ENCODE measurements at places on chromosomes 16 and 17. TPM values are rescaled to one million over a fixed set of nuclear protein-coding genes. Genes with fewer than 3 reads are reported as not detected.

Gene PFAS
- 110 TPM for total RNA-seq

DNA sequence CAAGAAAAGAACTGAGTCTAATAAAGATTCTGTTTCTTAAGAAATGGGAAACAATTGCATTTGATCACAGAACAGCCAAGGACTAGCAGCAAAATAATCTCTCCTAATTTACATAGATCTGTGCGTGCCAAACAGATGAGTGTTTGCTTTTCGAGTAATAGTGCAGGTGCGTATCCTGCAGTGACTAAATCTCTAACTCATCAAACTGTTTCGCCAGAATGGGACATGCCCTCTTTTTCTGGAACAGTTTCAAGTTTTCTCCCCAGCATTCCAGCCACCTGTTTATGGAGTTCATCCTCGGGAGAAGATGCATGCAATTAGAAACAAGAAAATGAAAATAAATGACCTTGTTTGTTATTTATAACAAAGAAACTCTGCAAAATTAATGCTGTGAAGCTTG lies 5.7 kb upstream of the TOX3 start:
- H3K4me3 ChIP-seq: no peak overlapping the region
- no peak for DNase-seq
- H3K4me1 ChIP-seq: no peaks in the 10 kb centered on the region
- no peaks in the 10 kb centered on the region for H3K36me3 ChIP-seq

DNA sequence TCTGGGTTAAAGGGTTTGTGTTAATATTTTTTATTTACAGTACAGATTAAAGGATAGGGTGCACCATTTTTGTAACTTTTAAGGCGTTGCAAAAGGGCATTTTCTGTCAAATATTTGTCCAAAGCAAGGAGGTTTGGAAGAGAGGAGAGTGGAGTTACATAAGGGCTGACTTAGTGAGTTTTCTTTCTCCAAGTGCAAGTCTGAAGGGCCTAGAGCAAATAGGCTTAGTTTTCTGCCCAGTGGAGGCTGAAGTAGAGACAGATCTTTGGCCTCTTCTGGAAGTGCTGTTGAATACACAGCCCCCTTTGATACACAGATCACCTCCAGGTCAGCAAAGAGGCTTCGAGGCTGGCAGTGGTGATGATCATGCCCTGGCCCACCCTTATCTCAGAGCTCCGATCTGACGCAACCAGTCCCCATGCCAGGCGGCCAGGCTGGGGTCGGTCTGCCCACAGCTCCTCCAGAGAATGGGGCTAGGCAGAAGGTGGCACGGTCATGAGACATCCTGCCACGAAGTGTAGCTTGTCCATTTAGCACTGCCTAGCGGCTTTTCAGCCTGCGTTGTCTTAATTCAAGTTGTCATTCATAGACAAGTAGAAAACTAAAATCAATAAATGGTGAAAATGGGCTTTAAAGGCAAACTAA lies 79.5 kb upstream of the IRX3 start:
- H3K27ac ChIP-seq: no peak overlapping the region
- peaks cover 1% of the 10 kb centered on the region for H3K36me3 ChIP-seq
- no peak overlapping the region for H3K4me3 ChIP-seq

Gene YBX2
- 0.45 TPM for total RNA-seq

DNA sequence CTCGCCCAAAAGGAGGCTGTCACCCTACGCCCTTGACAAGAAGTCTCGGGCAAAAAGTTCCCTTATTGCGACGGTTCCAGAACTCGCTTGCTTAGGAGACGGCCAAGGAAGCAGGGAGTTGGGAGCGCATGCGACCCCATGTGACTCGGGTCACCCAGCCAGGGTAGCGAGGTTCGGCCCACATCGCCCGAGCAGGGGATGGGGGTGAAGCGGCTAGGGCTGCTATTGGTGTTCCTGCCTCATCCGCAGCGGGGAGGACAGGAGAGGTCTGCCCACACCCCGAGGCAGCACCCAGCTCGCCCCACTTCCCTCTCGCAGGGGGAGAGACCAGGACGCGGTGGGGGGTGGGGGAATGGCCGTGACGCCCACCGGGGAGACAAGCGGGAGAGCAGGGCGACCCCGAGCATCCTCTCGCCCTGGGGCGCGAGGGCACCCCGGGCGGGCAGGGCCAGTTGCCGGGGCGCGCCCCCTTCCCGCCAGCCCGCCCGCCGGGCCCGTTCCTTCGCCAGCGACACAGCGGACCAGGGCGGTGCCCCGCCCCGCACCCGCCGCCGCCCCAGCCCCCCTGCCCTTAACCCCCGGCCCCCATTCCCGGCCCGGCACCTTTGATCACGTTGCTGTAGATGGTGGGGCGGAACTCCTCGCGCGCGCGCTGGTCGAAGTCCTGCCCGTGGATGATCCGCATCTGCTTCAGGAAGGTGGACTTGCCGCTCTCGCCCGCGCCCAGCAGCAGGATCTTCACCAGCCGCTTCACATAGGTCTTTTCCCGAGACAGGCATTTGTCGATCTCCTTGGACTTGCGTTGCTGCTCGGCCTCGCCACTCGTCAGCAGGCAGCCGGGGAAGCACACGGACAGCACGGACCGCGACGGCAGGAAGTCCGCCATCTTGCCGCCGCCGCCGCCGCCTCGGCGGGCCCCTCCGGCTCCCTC lies 567 bp downstream of the GNA13 start:
- H3K4me1 ChIP-seq: peaks cover 39% of the 10 kb centered on the region
- peak; percentile 55 for DNase-seq
- peaks cover 44% of the 10 kb centered on the region for H3K36me3 ChIP-seq
- H3K27me3 ChIP-seq: no peaks in the 10 kb centered on the region

Gene STX1B
- total RNA-seq: 0.69 TPM

Gene KRTAP4-11
- not detected for total RNA-seq

DNA sequence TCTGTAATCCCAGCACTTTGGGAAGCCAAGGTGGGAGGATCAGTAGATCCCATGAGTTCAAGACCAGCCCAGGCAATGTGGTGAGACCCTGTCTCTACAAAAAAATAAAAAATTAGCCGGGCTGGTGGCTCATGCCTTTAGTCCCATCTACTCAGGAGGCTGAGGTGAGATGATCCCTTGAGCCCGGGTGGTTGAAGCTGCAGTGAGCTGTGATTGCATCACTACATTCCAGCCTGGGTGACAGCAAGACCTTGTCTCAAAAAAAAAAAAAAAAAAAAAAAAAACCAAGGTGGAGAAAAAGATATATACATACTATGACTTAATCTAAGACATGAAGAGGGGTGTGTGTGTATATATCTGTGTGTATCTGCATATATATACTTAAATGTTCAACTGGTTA lies 26.7 kb downstream of the BBS2 start:
- H3K27me3 ChIP-seq: no peaks in the 10 kb centered on the region
- no peaks in the 10 kb centered on the region for H3K4me1 ChIP-seq
- H3K36me3 ChIP-seq: peaks cover 9% of the 10 kb centered on the region
- no peak overlapping the region for H3K27ac ChIP-seq
